NCI-H510A (cell line): ENCODE measurements at places on chromosomes 2 and 18.

DNA sequence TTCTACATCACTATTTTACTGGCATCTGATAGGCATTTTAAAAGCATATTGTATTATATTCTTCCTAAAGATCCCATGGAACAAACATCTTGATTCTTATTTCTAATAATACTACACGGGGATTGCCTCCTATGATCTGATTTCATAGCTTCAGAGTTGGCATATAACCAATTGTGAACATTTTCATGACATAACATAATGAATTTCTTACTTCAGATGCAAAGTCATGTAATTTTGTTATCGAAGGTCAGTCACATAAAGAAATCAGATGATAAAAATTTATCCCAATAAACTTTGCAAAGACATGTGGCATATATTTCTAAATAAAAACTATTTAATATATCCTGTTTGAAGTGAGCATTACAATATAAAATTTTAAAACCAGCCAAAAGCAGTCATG, 93.3 kb downstream of the COL5A2 start:
- no peak for DNase-seq

- DNase-seq = no peak
Observed at GRCh38 chr2:140747665-140748064, 1383.2 kb downstream of the LRP1B start.

GRCh38 chr2:134275058-134275862, 21.4 kb downstream of the MGAT5 start:
- DNase-seq = no peak

DNA sequence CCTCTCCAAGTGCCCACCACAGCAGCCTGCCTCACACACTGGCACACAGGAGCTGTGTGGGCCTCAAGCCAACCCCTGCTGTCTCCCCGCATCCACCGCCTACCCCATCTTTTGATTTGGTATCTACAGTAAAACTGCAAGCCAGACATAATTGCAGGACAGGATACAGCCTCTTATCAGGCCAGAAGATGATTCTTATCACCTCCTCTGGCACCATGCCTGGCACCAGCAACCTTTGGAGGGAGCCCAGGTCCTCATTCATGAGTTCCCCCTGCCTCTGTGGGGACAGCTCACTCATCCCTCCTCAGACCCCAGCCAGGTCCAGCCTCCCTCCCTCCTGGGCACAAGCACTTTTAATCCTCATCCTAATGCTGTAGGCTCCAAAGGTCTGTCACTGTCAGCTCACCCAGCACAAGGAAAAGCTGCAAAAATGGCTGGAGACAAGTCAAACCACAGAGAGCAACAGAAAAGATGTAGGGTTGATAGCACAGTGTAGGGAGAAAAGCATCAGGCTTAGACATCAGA, 9.7 kb downstream of the RAB11FIP5 start:
- no peak for DNase-seq

DNA sequence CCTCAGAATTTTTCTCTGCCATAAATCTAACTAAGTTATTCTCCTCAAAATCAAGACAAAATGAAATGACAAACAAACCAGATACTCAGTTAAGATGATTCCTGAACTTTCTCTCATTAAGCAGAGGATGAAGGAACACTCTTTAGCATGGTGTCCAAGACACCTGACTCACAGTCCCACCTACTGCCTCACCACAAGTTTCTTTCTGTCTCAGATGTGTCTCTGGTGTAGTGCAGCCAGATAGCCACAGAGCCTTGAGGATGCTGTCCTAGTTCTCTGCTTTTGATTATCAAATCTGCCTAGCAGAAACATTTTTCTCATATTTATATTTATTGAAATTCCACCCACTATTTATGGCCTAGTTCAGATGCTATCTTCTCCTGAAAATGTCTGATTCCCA, 103.6 kb upstream of the TMEM200C start:
- no peak for DNase-seq

DNA sequence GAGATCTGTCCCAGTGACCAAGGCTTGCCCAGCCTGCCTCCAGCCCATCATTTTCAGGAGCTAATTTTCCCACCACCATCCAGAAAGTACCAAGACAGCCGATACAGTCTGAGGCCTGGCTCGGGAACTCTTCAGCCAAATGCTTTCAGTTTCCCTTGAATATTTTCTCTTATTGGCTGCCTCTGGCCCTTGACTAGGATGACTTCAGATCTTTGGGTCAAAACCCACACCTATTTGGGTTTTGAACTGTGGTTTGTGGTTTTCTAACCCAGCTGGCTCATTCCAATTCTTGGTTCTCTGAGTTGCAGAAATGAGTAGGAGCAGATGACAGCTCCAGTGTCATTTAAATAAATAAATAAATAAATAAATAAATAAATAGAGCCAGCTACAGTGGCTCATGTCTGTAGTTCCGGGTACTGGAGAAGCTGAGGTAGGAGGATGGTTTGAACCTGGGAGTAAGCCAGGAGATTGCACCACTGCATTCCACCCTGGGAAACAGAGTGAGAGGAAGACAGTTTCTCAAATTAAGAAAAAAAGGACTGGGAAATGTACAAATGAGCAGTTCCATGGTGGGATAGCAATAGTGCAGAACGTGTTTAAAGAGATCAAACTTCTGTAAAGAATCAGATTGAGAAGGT, 465.0 kb upstream of the SOX11 start:
- DNase-seq = no peak

DNA sequence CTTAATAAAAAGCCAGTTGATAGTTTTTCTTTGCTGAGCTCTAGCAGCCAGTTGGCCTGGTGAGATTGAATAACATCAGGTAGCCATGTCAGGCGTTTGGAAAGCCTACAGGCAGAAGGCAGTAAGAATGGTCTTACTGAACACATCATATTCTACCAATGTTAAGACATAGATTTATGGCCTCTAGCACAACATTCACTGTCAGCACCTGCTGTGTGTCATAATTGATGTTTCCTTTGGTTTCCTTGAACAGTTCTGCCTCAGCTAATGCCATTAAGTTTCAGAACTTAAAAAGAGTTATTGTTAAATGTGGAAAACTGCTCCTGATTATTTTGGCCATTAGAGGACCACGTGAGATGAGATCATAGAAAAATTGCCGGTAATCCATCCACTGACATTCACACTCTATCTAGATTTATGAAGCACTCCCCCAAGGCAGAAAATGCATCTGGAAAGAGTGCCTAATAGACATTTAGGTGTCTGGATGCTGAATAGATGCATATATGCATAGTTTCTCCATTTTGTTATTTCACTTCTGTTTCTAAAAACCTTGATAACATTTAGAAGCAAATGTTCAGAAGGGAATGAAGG, 434.7 kb downstream of the PTPRM start:
- DNase-seq = no peak

DNA sequence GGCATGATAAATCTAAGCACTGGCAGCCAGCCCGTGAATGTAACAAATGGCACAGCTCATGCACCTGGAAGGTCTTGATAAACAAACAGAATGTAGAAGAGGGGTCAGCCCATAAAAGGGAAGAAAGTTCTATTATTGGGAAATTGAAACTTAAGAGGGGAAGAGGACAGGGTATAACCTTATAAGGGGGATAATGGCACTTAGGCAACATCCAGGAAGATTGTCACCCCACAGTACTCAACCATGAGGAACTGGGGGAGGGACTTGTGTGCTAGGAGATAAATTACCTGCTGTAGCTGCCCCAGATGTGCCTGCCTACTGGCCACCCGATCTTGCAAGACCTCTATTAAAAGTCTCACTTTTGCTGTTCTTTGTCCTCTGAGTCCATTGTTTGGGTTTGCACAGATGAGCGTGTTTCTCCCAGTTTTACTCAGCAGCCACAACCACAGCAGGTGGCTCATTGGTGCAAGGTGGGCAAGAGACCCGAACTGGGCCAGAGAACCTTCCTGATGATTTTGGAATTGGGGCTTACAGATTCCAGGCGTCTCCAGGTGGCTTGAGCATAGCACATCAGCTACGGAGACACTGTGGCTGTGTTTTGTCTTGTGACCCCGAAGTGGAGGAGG, 79.0 kb upstream of the TAF1B start:
- DNase-seq = no peak

- DNase-seq = no peak
Observed at GRCh38 chr2:241199286-241199685, 10.8 kb downstream of the ANO7 start.

- no peak for DNase-seq
Observed at GRCh38 chr2:238700117-238700457, 147.8 kb upstream of the TWIST2 start.

DNA sequence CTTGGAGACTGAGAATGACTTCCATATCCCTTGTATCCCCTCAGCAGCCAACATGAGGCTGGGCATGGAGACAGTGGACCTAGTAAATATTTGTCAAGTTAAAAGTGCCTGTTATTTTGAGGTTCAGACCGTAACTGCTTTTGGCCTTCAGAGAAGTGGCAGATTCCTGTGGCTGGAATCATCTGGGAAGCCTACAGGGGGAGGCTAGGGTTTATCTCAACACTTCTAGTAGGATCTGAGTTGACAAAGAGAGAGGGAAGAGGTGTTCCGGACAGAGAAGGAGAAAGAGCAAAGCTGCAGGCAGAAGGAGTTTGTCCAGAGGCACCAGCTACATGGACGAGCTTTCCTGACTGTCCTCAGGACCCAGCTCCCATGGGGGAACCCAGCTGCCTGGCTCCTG, 27.0 kb downstream of the SLC14A2 start:
- no peak for DNase-seq

DNA sequence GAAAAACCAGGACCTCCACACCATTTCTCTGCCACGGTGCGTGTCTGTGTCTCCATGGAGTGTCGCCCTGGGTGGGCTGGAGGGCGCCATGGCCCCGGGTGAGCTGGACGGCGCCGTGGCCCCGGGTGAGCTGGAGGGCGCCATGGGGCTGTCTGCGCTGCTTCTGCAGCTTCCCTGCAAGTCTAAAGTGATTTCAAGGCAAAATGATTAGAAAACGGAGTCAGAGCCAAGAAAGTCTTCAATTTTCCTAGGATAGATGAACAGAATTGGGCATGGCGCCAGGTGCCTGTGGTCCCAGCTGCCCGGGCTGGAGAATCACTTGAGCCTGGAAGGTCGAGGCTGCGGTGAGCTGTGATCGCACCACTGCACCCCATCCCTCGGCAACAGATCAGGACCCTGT, 27.7 kb upstream of the NFATC1 start:
- DNase-seq = no peak

GRCh38 chr2:33581872-33582271, 17.2 kb downstream of the FAM98A start:
- no peak for DNase-seq

DNA sequence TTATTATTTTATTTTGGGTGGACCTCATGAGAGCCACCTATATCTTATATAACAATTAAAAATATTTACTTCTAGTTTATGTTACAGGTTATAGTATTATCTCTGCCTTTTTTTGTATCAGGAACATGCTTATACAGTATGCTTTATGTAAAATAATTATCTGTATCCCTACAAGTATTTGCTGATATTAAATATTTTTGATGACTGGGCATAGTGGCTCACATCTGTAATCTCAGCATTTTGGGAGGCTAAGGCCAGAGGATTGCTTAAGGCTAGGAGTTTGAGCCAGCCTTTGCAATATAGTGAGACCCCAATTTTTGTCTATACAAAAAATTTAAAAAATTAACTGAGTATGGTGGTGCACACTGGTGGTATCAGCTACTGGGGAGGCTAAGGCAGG, 39.6 kb downstream of the MOB4 start:
- no peak for DNase-seq
